NCI-H1694 treated with DMSO at 0.1 percent for 48 hours (cell line): ENCODE measurements at places on chromosomes 5 and 9.

- DNase-seq, result no peak
Measured at GRCh38 chr5:86542532-86542931, 75.2 kb upstream of the COX7C start.

- peak; percentile 48 for DNase-seq
Measured at GRCh38 chr5:141914199-141914743, 9.4 kb upstream of the DELE1 start.

GRCh38 chr5:122312591-122313406 lies 762 bp downstream of the SNCAIP start:
- no peak for DNase-seq

GRCh38 chr9:94654165-94654894 lies 15.0 kb upstream of the FBP1 start:
- DNase-seq, result no peak

DNA sequence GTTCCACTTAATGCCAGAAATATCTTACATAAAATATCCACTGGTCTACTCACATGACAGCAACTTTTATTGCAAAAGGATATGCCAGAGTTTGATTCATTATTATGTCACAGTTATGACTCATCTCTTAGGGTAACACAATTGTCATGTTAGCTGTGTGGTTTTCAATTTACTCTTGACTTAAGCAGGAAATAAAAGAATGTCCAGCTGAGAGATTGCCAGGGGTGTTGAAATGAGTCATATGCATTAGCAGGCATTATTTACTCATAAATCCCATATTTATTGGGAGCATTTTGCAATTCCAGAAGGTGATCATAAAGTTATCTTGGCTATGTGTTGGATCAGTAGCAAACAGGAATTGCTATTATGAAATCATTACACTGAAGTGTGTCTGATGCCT lies 1164.6 kb upstream of the CDH18 start:
- no peak for DNase-seq

GRCh38 chr5:119476341-119476740 lies 24.0 kb downstream of the HSD17B4 start:
- DNase-seq, result no peak

GRCh38 chr9:138044485-138045383 lies 167.2 kb downstream of the CACNA1B start:
- no peak for DNase-seq

GRCh38 chr9:115691693-115692092 lies 461.9 kb upstream of the PAPPA start:
- no peak for DNase-seq

GRCh38 chr5:119743927-119744326 lies 114.6 kb downstream of the FAM170A start:
- no peak for DNase-seq

GRCh38 chr9:92385953-92386352 lies 18.4 kb downstream of the OGN start:
- no peak for DNase-seq

DNA sequence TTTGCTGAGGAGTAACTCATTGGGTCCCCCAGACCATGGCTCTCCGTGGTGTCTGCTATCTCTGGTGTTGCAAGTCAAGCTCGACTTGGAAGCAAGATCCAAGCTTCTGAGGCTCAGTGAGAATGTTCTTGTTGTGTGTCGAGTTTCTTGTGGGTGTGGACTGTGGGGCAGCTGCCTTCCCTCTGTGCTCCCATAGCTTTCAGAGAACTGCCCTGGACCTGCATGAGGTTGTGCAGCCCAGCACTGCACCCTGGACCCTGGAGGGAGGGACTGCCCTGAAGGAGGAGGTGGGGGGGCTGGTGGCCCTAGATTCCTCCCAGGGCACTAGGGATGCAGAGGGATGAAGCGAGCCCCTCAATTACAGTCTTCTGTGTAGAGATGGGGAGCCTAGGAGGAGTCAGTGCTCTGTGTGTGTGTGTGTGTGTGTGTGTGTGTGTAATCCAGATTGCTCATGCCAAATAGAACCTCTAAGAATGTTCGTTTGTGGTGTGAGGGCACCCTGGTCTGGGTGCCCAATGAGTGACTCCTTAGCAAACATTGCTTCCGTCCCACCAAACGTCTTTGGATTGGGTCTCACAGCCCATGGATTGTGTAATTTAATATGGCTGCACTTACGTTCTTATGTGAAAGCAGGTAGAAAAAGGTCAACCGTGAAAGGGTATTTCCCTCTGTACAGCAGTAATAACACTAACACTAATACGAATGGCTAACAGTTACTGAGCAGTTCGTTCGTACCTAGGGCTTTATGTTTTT lies 143.3 kb upstream of the LMX1B start:
- DNase-seq, result no peak

- DNase-seq, result no peak
Measured at GRCh38 chr5:102759700-102760099, 4.6 kb downstream of the PAM start.

DNA sequence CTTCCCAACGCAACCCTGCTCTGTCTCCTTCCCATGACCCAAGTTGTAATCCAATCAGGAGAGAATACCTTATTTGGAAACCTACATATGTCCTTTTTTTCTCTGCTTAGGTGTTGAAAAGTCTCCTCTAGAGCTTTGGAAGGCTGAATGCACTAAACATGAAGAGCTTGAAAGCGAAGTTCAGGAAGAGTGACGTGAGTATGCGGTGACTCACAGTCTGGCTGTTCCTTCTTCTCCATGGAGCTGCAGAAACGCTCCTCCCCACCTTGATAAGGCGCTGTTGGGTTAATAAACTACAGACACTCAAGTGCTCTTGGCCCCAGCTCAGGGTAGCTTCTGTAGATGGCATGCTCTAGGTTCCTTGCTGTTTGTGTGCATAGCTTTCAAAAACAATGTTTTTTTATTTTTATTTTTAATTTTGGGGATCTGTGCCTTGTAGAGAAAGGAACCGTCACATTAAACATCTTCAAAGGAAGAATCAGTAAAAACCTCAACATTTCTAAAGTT lies 30.7 kb downstream of the RAI14 start:
- DNase-seq, result no peak

DNA sequence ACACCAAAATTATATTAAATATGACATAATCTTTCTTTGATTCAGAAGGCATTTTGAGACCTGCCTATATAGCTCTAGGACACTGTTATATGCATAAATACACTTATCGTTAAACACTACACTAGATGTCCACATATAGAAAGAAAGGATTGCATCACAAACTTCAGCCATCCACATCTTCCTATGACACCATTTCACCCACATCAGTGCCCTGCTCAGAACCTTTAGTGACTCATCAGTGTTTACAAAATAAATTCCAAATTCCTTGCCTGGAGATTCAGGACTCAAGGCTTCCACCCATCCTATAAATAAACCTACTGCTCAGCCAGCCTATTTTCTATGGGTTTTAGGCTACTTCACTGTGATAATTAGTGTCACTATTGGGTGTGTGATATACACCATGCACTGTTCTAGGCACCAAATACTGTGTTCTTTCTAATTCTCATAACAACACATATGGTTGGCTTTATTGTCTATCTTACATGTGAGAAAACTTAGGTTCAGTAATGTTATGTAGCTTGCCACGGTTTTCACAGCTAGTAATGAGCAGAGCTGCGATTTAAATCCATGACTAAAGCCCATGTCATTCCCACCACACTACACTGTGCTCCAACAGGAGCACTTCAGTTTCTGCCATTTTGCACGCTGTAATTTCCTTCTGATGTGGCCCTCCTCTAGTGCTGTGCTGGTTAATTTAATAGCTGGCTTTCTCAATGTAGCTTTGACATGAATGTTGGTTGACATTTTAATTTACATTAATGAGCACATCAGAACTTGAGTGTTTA lies 103.3 kb downstream of the SREK1 start:
- DNase-seq, result no peak

DNA sequence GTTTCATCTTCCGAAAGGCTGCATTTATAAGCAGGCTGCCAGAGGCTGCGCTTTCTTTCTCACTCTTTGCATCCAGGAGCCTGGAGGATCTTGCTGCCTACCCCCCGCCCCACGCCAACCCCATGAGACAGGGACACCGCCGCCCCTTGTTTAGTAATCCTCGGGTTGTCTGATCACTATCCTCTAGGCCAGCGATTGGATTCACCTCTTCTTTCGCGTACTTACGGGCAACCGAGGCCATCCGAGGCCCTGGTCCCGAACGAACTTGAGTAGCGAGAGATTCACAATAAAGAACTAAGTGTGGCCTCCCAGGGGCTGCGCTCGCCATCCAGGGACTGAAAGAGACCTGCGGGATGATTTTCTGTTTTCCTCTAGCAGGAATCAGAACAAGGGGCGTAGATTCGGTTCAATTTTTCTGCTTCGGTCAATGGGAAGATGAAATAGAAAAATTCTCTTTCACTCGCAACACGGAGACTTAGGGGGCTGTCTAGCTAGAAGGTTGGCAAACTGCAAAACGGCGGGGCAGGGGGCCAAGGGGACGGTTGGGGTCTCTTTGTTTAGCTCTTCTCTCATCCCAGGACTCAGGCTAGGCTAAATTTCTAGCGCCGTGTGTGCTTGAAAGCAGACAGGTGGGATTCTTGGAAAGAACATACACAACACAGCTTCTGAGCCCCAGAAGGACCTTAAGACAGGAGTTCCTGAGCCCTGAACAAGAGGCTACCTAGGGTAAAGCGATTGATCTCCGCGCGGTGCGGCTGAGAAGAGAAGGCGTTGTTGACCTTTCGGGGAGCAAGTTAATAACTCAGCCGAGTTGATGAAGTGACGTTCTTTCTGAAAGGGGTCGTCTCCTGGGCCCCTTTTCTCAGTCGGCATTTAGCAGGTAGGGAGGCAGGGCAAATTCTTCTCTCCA lies 5.8 kb upstream of the ISL1 start:
- DNase-seq, result no peak

DNA sequence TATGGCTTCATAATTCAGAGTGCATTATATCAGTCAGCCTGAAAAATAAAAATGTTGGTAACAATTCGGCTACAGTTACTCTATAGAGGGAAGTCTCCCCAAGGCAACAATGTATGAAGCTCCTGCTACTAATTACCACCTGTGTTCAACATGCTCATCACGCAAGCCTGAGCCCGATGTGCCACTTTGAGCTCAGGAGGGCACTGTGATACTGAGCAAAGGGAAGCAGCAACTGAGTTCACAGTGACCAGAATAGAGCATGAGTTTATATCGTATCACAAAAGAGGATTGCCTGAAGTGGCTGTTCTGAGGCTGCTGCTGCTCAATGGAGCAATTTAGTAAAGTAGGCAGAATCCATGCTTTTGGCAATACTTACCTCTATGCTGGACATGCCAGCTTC lies 202.0 kb upstream of the HAPLN1 start:
- DNase-seq, result no peak

DNA sequence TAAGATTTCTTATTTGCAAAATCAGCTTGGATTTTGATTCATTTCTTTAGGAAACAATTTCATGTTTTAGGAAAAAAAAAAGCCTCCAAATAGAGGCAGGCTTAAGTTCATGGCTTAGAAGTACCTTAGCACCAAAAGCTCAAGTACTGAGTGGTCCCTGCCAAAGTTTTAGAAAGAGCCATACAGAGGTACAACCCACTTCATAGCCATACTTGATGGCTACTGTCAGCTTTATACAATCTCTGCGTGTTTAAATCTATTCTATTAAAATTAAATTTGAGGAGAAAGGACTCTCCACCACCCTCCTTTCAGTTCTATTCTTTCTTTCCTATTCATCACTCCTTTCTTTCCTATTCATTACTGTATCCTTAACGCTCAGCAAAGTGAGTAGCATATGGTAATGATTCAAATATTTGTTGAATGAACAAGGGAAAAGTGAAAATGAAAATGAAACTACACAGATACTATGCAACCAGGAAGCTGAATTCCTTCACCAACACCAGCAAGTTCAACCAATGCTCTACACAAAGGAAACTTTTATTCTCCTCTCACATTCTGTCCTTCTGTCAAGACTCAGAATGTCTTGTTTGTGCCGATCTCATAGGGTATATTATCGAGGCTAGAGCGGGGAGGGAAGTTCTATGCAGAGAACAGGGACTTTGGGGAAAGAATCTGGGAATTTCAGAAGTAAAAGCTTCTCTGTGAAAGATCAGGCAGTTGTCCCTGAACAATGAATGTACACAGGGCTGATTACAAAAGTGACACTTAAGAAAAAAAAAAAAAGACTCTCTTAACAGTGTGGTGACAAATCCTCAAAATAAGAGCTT lies 138.6 kb upstream of the SPEF2 start:
- no peak for DNase-seq

DNA sequence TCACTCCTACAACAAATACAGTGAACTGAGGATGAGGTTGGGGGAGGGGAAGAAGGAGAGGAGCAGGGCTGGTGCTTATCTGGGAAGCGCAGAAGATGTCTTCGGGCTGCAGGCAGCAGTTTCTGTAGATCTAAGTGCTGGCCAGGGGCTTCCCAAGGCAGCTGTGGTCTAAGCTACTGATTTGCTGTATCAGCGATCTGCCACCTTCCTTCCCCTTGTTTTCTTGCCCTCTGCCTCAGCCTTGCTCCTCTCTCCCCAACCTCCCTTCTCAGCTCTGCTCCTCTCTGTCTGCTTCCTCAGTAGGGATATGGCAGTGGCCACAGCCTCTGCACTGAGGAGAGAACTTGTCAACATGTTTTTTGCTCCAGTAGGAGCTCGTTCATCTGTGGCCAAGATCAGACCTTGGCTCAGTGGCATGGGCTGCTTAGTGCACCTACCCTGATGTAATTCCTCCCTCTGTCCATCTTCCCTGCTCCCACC lies 42.8 kb upstream of the IL6ST start:
- DNase-seq, result no peak

GRCh38 chr5:38666668-38667498 lies 110.4 kb upstream of the LIFR start:
- no peak for DNase-seq

DNA sequence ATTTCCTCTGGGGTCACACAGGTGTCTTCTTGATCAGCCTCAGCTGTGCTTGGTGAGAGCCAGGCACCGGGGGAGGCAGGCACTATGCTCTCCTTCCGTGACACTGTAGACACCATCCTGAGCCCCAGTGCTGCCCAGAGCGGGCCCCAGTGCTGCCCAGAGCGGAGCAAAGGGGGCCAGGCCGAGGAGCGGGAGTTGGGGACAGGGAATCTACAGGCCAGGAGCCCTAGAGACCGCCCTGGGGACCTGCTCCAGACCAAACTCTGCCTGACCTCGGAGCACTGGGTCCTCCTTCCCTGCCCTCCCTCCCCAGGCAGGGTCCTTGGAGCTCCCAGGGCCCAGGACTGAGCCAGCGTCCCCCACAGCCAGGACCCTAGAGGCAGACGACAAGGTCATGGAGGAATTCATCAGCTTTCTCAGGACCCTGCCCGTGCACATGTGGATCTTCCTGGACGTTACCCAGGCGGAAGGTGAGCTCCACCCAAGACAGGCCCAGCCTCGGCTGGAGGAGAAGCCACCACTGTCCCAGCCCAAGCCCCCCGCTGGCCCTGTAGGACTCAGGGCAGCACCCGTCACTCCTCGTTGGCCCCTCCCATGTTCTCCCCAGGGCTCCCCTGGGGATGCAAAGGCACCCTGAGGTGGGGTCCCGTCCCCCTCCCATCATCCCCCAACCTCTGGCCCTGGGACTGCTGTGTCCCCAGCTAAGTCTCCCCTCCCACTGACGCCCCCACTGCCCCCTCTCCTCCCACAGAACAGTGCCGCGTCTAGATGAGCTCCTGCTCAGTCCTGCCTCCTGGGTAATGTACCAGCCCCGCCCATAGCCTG lies 30.2 kb downstream of the PAEP start:
- no peak for DNase-seq

GRCh38 chr5:125874717-125875116 lies 548.5 kb upstream of the GRAMD2B start:
- DNase-seq, result no peak

- no peak for DNase-seq
Measured at GRCh38 chr9:137168573-137168903, 1.3 kb downstream of the LRRC26 start.

GRCh38 chr5:53059281-53059680 lies 50.3 kb downstream of the MOCS2 start:
- DNase-seq, result no peak

- DNase-seq, result peak; percentile 40
Measured at GRCh38 chr9:34256104-34256503, 73.0 kb downstream of the KIF24 start.
